GM23338 (cell line): ENCODE measurements at places on chromosomes 3 and 15. TPM values are rescaled to one million over a fixed set of nuclear protein-coding genes. Genes with fewer than 3 reads are reported as not detected.

DNA sequence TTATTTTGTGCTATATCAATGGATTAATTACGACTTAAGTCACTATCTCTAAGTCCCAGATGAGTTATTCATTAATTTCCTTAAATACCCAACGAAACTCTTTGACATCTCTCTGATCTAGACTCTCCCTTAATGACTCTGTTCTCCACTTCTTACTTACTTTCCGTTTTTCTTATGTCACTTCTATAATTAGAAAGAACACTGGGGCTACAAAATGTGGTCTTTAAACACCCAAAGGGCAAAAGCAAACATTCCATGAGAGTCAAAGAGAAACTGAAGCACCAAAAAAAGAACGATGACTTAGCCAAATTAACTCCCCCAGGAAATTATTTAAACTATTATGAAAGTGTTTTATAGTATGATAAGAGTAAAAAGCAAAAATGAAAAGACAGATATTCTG, 166.4 kb upstream of the UBE2E2 start:
- H3K27ac ChIP-seq: no peak overlapping the region
- peaks cover 21% of the 10 kb centered on the region for H3K4me1 ChIP-seq
- no peak overlapping the region for H3K4me3 ChIP-seq
- DNase-seq: no peak
- H3K27me3 ChIP-seq: no peaks in the 10 kb centered on the region
- no peaks in the 10 kb centered on the region for H3K36me3 ChIP-seq

C2CD4A gene
- 0.07 and 0.19 TPM in 2 replicates for total RNA-seq

DNA sequence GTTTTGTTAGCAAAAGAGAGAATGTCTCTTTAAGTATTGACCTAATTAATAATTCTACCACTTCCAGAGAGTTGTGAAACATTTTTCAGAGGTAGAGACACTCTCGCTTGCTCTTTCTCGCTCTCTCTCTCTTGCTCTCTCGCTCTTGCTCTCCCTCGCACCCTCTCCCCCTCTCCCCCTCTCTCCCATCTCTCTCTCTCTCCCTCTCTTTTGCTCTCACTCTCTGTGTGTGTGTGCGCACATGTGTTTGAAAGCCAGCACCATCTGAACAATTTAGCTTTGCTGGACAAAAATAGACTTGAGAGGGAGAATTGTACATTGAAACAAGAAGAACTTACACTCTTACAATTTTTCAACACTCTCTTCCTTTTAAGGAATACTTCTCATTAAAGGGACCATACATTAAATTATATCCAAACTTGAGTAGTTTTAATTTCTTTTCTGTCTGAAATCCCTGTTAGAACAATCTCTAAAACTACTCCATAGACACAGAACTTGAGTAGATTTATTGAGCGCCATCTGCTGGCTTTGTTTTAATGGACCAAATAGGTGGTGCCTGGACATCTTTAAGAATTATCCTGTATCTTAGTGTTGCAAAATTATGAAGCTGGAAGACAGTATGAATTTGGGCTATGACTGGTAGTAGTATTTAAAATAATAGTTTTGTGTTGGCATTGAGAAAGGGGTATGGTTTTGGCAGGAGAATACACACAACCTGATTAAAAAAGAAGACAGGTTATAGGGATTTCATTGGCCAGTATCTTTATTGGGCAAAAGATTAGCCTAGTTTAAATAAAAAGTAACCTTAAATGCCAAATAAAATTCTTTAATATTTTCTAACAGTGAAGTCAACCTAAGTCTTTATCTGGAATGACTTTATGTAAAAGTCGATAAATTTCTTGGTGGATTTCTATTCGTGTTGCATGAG, 124.6 kb downstream of the AKAP13 start:
- H3K36me3 ChIP-seq: no peaks in the 10 kb centered on the region
- no peaks in the 10 kb centered on the region for H3K27me3 ChIP-seq
- peaks cover 10% of the 10 kb centered on the region for H3K4me1 ChIP-seq

RBP2 gene
- total RNA-seq: not detected in 2 replicates

- H3K4me1 ChIP-seq: peaks cover 15% of the 10 kb centered on the region; the same call in 1 of the 2 replicates
- no peaks in the 10 kb centered on the region for H3K27me3 ChIP-seq
- H3K4me3 ChIP-seq: no peak overlapping the region
- H3K27ac ChIP-seq: no peak overlapping the region
- no peaks in the 10 kb centered on the region for H3K36me3 ChIP-seq
- DNase-seq: no peak
These were observed 37.7 kb upstream of the CDCP1 start for GRCh38 chr3:45183872-45184262.

DNA sequence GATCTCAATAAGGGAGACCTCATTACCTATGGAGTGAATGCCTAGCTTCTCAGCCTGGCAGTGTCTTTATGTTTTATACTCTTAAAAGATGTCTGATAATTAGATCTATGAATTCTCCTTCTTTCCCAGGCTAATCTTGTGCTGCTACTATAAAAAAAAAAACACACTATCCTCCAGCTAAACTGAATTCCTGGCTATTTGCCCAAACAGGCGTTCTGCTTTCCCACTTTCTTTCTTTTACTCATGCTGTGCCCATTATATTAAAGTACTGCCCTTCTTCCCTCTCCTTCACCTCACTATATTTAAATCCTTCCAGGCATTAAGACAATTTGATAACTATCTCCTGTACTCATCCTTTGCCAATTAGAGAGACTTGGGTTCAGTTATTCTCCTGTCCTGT, 1134.9 kb downstream of the ROBO2 start:
- H3K4me3 ChIP-seq: no peak overlapping the region
- H3K4me1 ChIP-seq: peaks cover 15% of the 10 kb centered on the region; the same call in 1 of the 2 replicates
- no peak overlapping the region for H3K27ac ChIP-seq

- H3K4me3 ChIP-seq: no peak overlapping the region
- no peak for DNase-seq
- no peak overlapping the region for H3K27ac ChIP-seq
- no peaks in the 10 kb centered on the region for H3K36me3 ChIP-seq
These were observed 212.5 kb downstream of the CHST2 start for GRCh38 chr3:143332026-143332425.

RARB gene
- 0.14 and 0.39 TPM in 2 replicates for total RNA-seq

DNA sequence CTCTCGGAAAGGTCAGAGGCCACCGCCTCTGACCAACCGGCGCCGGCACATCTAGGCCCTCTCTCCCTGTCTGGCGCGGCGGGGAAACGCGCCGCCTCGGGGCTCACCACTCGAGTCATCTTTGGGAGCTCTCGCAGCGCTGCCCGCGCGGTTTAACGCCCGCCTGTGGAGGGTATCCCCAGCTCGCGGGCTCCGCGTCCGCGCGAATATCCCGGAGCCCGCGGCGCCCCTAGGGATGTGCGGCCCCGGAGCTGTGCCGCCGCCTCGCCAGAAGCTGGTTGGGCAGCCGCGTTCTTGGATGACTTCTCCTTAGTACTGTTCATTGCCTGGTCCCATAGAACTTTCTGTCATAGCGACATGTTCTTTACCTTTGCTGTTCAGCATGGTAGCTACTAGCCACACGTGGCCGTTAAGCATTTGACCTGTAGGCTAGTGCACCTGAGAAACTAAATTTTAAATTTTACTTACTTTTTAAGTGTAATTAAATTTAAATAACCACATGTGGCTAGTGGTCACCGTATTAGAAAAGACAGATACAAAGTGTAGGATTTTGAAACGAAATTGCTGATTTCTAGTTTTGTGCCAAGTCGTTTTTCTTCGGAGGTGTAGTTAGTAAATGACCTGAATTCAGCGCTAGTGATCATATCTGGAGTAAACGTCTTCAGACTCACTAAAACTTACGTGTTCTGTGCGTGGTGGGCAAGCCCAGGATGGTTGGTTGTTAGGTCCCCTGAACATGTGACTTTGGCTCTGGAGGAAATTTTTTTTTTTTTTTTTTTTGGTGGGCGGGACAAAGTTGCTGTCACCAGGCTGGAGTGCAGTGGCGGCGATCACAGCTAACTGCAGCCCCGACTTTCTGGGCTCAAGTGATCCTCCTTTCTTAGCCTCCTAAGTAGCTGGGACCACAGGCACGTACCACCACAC, 835 bp downstream of the ARIH2 start:
- H3K4me3 ChIP-seq: peak overlapping the region; percentile 78
- DNase-seq: peak; percentile 66
- peak overlapping the region; percentile 92 for H3K27ac ChIP-seq
- no peaks in the 10 kb centered on the region for H3K27me3 ChIP-seq
- H3K36me3 ChIP-seq: peaks cover 11% of the 10 kb centered on the region; the same call in 1 of the 2 replicates

GRCh38 chr3:132641837-132642538, 17.6 kb downstream of the ACAD11 start:
- no peak overlapping the region for H3K27ac ChIP-seq
- no peak overlapping the region for H3K4me3 ChIP-seq
- no peaks in the 10 kb centered on the region for H3K36me3 ChIP-seq
- DNase-seq: peak; percentile 73

DNA sequence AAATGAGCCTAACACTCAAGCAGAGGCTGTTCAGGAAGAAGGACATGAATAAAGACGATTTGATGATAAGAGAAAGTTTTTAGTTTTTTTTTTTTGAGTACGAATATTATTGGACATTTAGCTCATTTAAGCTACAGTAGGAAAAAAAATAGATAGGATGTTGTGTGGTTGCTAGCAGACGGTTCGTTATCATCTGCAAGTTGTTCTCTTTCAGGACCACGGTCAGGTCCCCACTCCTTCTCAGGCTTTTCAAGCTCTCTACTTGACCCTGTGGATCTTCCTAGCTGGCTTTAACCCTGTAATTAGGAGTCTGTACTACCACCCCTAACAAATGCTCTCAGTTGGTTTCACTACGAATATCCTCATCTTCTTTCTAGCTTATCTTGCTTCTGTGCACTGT, 1.1 kb downstream of the KCNH8 start:
- DNase-seq: peak; percentile 91
- H3K36me3 ChIP-seq: no peaks in the 10 kb centered on the region
- peaks cover 6% of the 10 kb centered on the region; the same call in 1 of the 2 replicates for H3K27me3 ChIP-seq
- H3K27ac ChIP-seq: no peak overlapping the region
- H3K4me1 ChIP-seq: peaks cover 8% of the 10 kb centered on the region

CRELD1 gene
- 8.4 and 11.5 TPM in 2 replicates for total RNA-seq

DNA sequence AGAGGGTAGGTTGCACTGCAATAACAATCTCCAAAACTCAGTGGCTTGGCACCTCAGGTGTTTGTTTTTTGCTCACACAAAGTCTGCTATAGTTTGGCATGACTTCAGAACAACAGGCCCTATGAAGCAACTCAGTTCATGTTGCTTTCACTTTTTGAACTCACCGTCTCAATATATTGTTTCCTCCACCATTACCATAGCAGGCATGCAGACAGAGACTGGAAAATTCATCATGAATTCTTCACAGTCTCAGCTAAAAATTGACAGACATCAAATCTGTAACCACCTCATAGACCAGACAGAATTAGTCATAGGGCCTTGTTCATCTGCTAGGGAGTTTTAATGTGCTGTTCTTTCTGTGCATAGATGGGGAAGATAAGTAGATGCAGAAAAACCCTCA, 161.4 kb upstream of the POU1F1 start:
- H3K4me1 ChIP-seq: no peaks in the 10 kb centered on the region
- DNase-seq: no peak
- no peaks in the 10 kb centered on the region for H3K27me3 ChIP-seq
- H3K27ac ChIP-seq: no peak overlapping the region

GRCh38 chr3:53238051-53238850, 17.6 kb downstream of the TKT start:
- no peak for DNase-seq
- no peak overlapping the region for H3K4me3 ChIP-seq
- peak overlapping the region; percentile 39; the same call in 1 of the 2 replicates for H3K27ac ChIP-seq
- peaks cover 59% of the 10 kb centered on the region for H3K36me3 ChIP-seq
- H3K4me1 ChIP-seq: peaks cover 8% of the 10 kb centered on the region; the same call in 1 of the 2 replicates

MAGEF1 gene
- 66.5 and 79.4 TPM in 2 replicates for total RNA-seq

GRCh38 chr3:109851854-109852253, 514.5 kb upstream of the DPPA4 start:
- H3K27ac ChIP-seq: no peak overlapping the region
- no peak overlapping the region for H3K4me3 ChIP-seq
- no peaks in the 10 kb centered on the region; the same call in 1 of the 2 replicates for H3K36me3 ChIP-seq
- DNase-seq: no peak
- no peaks in the 10 kb centered on the region for H3K27me3 ChIP-seq
- H3K4me1 ChIP-seq: no peaks in the 10 kb centered on the region

GRCh38 chr15:95603802-95604201, 726.7 kb upstream of the NR2F2 start:
- peaks cover 8% of the 10 kb centered on the region for H3K4me1 ChIP-seq
- H3K4me3 ChIP-seq: no peak overlapping the region
- H3K27ac ChIP-seq: no peak overlapping the region
- no peak for DNase-seq
- H3K36me3 ChIP-seq: no peaks in the 10 kb centered on the region
- no peaks in the 10 kb centered on the region for H3K27me3 ChIP-seq

DNA sequence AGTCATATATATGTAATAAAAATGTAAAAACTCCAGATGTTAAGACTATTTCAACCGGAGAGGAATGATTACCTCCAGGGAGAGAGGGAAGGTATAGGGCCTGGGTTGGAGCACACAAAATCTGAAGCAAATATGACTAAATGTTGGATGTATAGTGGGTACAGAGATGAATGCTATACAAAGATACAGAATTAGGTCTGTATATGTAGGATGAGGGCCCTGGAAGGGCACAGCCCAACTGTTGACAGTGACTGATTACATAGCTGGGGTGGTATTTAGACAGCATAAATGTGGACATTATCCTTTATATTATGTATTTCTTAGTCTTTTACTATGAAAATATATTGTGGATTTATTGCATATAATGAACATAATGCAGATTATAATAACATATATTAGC, 94.4 kb upstream of the SPATA12 start:
- H3K27ac ChIP-seq: no peak overlapping the region
- no peak for DNase-seq
- 0 out of 2 replicates have a peak, but pooled peaks cover 3% of the 10 kb centered on the region for H3K4me1 ChIP-seq
- no peak overlapping the region for H3K4me3 ChIP-seq
- H3K27me3 ChIP-seq: no peaks in the 10 kb centered on the region

- DNase-seq: no peak
- no peaks in the 10 kb centered on the region for H3K4me1 ChIP-seq
- H3K4me3 ChIP-seq: no peak overlapping the region
- no peaks in the 10 kb centered on the region for H3K36me3 ChIP-seq
- no peak overlapping the region for H3K27ac ChIP-seq
- H3K27me3 ChIP-seq: no peaks in the 10 kb centered on the region
These were observed 169.2 kb upstream of the ADAMTS9 start for GRCh38 chr3:64856977-64857516.

DNA sequence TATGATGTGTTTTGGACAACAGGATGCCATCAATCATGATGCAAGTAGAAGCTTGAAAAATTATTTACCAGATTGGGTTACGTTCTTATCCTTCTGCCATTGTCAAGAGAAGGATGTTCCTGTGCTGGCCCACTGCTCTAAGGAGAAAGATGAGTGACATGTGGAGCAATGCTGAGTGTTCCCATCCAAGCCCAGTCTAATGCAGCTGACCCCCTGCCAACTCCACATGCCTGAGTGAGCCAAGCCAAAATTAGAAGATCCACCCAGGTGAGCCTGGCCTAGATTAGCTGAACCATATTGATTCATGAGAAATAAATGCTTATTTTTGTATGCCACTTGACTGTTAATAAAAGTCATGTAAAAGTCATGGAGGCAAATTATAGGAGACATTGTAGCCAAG, 446.5 kb downstream of the CNTN3 start:
- no peak overlapping the region for H3K27ac ChIP-seq
- H3K36me3 ChIP-seq: 0 out of 2 replicates have a peak, but pooled peaks cover 6% of the 10 kb centered on the region
- no peak for DNase-seq
- no peak overlapping the region for H3K4me3 ChIP-seq
- H3K4me1 ChIP-seq: no peaks in the 10 kb centered on the region
- H3K27me3 ChIP-seq: no peaks in the 10 kb centered on the region
